ENCODE measurements at places on chromosomes 4 and X. TPM values are rescaled to one million over a fixed set of nuclear protein-coding genes. Genes with fewer than 3 reads are reported as not detected.

Gene ZNF711
- total RNA-seq = 0.75 TPM

Gene NIPAL1
- total RNA-seq = 0.69 TPM

Gene CLDN22
- not detected for total RNA-seq

Gene UGT2A1
- not detected for total RNA-seq

Gene NDNF
- total RNA-seq = 6.9 TPM

Gene MND1
- total RNA-seq = not detected

Gene FTSJ1
- 25.5 TPM for total RNA-seq

Gene GAGE12H
- not detected for total RNA-seq

Gene CENPE
- 0.25 TPM for total RNA-seq

Gene DCLK2
- total RNA-seq = 1.7 TPM

Gene LRP2BP
- 3.0 TPM for total RNA-seq

Gene PDLIM3
- 3,080 TPM for total RNA-seq

Gene SPRY1
- 104 TPM for total RNA-seq

Gene ARMCX1
- total RNA-seq = 18.0 TPM

Gene AVPR2
- 2.1 TPM for total RNA-seq

Gene CCSER1
- 0.60 TPM for total RNA-seq

All from psoas muscle (tissue), 8 donors.